ENCODE measurements at places on chromosomes 1 and 21. TPM values are rescaled to one million over a fixed set of nuclear protein-coding genes. Genes with fewer than 3 reads are reported as not detected.

DNA sequence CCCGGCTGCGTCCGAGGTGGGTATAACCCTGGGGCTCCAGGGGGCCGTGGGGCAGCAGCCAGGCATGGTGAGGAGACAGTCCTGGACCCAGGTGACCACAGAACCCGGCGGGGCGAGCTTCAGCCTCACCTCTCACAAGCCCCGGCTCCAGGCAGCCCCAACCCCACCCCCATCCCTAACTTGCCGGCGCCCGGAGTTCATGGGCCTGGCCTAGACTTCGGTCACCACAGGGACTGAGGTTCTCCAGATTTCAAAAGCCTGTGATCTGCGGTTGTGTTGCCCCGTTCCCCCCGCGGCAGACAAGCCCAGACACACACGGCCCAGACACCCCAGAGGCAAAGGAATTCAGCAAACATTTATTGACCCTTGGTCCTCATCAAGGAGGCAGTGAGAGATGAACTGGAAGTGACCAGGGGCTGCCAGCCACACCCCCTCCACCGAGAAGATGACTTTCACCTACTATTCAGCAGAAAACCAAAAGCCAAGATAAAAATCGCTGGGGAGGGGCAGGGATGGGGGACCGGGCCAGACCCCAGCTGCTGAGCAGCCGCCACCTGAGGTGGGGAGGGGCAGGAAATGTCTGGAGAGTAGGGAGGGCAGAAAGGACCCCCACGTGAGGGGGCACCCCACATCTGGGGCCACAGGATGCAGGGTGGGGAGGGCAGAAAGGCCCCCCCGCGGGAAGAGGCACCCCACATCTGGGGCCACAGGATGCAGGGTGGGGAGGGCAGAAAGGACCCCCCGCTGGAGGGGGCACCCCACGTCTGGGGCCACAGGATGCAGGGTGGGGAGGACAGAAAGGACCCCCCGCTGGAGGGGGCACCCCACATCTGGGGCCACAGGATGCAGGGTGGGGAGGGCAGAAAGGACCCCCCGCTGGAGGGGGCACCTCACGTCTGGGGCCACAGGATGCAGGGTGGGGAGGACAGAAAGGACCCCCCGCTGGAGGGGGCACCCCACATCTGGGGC, 3.9 kb downstream of the HES4 start:
- no peak for DNase-seq

SPATA1 gene
- polyA plus RNA-seq: 0.68 TPM

DNA sequence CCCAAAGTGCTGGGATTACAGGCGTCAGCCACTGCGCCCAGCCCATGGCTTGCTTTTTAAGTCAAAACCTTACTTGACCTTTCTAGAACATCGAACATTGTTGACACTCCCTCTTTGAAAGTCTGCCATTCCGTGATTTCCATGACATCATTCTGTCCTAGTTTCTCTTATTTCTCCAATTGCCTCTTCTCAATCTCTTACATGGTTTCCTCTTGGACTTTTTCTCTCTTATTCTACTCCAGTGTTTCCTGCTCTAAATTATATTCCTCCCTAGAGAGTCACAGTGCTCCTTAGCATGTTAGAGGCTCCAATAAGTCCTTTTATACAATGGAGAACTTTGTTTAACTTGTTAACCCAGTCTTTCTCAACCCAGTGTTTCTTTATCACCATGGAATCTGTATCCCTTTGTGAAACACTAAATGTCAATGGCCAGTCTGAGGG, 25.5 kb downstream of the JAM2 start:
- DNase-seq: no peak

DNA sequence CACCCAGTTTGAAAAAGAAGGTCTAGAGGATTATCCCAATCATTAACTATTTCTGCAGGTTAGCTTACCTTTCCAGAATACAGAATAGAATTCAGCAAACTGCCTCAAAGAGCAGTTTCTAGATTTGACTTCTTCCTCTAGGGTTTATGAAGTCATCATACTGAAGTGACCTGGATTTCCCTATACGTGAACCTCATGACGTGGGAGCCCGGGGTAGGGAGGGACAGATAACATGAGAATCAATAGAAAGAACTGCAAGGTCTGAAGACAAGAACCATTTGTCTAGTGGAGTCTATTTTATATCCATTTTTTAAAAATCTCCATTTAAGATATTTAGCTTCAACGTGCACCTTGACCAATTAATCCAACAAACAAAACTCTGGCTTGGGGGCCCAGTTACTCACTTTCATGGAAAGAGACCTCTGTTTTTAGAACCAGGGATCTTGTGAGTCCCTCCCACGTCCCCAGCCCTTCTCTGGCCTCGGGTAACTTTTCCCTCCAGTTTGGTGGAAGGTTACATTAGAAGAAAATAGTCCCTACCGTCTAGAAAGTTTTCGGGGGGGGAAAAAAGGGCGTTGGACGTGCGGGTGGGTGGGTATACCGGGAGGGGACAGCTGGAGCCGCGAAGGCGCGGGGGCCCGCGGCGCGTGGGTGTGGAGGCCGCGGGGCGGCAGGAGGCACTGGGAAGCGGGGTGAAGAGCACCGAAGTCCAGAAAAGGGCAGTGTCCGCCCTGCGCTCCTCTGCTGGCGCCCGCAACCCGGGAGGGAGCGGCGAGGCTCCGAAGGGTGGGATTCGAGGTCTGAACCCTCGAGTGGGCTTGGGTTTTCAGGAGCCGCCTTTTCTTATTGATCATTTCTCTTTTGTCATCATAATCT, 13.8 kb upstream of the POGZ start:
- DNase-seq: peak; percentile 56

LIN9 gene
- polyA plus RNA-seq: 3.9 TPM

DNA sequence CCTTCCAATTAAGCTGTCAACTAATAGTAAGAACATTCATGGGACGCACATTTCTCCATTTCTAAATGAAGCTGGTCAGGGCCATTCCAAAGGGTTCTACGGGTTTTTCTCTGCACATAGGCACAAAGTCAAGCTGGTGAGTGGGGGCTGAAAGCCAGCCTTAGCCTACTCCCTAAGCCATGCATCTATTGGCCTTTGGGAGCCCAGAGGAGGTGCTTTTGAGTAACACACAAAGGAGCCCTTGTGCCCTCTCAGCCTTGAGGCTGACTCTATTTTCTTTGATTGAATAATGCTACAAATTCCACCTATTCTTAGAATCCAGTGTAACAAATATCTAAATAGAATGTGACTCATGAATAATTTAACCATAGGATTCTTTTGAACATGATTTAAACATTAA, 73.6 kb downstream of the RGS13 start:
- DNase-seq: peak; percentile 24
